ENCODE measurements at places on chromosomes 7 and 10.

DNA sequence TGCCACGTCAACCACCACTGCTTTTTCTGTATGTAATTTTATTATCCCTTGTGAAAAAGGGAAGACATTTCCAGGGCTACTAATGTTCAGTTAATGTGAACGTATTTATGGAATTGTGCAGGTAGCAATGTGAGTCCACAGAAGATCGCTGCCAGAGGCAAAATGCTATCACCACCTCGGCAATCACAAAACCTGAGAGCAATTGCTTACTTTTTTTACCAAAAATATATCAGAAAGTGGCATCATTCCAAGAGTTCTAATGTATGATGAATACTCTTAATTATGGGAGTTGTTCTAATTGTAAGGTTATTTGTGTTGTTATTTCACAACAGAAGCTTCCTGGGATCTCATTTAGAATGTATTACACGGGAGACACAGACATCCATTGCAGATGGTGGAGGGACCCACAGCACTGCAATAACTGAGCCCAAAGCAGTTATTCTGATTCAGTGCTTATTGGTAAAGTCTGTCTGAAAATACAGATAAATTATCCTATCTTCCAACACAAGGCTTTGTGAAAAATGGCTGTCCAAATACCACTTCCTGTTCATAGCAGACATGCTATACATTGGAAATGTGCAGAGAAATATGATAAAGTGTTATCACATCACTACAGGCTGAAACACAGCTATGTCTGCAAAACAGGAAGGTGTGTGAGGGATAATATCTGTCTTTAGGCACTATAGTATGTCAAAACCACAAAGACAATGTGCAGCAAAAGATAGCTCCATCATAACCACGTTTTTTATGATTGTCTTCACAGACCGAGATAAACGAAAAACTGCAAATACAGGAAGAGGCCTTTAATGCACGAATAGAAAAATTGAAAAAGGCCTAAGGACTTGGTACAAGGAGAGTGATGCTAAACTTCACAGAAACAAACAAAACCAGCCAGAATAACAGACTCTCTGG is 102.7 kb downstream of the CABCOCO1 start:
- DNase-seq, result no peak

DNA sequence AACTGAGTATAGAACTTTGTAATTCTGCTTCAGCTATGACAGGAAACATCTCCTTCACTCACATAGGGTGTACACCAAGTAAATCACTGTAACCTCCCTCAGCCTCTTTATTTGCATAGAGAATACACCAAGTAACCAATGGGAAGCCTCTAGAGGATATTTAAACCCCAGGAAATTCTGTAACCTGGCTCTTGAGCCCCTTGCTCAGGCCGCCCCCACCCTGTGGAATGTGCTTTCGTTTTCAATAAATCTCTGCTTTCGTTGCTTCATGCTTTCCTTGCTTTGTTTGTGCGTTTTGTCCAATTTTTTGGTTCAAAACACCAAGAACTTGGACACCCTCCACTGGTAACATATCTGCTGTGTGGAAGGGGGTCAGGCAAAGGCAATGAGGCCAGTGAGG is 60.2 kb downstream of the CLRN3 start:
- no peak for DNase-seq

- no peak for DNase-seq
These were observed at the start of gene CUX1 for GRCh38 chr7:101817471-101818286. CUX1 (plus strand) TSS chr7:101817626; CDS start chr7:101817640, 14 bp downstream.

DNA sequence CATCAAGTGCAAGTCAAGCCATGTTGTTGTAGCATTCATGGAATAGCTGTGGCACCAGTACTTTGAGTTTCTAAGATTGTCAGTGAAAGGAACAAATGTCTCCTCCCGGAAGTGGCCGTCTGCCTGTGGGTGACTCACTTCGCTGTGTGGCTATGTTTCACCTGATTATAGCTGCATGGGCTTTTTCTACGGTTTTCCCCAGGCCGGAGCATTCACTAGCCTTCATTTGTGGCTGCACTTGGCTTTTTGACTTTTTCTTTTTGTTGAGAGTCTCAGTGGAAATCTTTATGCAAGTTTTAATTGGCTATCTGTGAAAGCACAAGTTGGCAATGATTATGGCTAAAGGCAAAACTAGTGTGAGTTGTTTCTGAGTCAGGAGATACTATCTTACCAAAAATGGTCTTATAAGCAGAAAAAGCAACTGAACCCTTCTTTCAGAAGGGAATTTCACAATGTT is 35.0 kb downstream of the SRI start:
- no peak for DNase-seq

Data from stimulated activated CD8-positive, alpha-beta memory T cell treated with anti-CD3 and anti-CD28 coated beads, Interleukin-15, amount 100 ng/mL, for 4 hours (primary cell).